Endothelial cell of umbilical vein (primary cell): ENCODE measurements at places on chromosomes 7 and 10. TPM values are rescaled to one million over a fixed set of nuclear protein-coding genes. Genes with fewer than 3 reads are reported as not detected.

DNA sequence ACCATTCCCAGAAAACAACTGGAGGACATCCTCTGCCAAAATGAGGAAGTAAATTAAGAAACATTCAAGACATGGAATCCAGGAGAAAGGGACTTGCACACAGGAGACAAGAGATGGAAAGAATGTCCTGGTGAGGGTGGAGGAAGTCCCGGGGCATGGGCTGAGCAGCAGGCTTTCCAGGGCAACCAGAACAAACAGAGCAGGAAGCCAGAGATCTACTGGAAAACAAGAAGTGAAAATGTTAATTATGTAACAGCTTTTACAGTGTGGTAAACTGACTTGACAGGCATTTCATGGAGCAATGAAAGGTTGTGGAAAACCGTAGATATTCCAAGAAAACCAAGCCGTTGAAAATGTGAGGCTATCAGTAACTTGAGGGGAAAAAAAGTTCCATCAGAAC lies 55.2 kb upstream of the ZNF746 start:
- DNase-seq, result peak; percentile 39

- DNase-seq, result no peak
Observed at GRCh38 chr10:4568086-4568485, 257.9 kb upstream of the AKR1E2 start.

Gene PGAM2
- not detected in 2 replicates for total RNA-seq

DNA sequence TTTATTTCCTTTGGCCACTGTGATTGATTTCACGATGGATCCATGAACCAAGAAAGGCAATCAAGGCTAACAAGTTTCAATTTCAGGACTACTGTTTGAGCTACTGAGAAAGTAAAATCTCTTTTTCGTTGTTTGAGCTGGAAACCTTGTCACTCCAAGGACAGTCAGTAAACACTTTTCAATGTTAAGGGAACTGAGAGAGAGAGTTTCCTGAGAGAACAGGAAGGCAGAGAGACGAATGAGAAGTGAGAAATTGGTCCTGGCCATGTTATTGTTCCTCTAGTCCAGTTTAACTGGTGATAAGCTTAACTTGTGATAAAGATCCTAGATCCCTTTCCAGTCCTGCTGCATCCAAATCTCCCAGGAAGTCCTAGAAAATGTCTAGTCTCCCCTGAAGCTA lies 909 bp upstream of the AKR1D1 start:
- no peak for DNase-seq

GRCh38 chr10:113045147-113046055 lies 95.4 kb downstream of the TCF7L2 start:
- DNase-seq, result peak; percentile 77

- DNase-seq, result peak; percentile 45
Observed at GRCh38 chr7:23184709-23185359, 3.0 kb downstream of the NUP42 start.

GRCh38 chr7:78912781-78913180 lies 540.7 kb downstream of the MAGI2 start:
- DNase-seq, result no peak

GRCh38 chr7:378551-379455 lies 88.8 kb downstream of the FOXL3 start:
- no peak for DNase-seq
